ENCODE measurements at places on chromosomes 7 and 10. TPM values are rescaled to one million over a fixed set of nuclear protein-coding genes. Genes with fewer than 3 reads are reported as not detected.

DNA sequence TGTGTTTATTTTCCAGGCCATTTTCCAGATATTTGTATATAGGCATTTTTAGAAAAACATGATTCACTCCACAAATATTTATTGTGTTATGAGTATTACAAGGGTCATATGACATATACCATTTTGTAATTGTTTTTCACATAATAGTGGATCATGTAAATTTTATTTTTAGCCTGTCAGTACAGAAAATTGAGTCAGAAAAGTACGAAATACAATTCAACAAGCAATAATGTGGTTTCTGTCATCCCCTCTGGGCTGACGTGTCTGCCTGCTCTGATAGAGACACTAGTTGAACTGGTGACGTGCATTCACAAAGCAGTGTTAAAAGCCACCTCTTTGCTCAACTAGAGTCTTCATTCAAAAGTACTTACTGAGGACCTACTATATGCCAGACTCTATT lies 97.9 kb upstream of the STEAP1B start:
- DNase-seq: no peak

GRCh38 chr7:152674860-152675758 lies 832 bp downstream of the XRCC2 start:
- no peak for DNase-seq

- no peak for DNase-seq
These were observed 185.9 kb upstream of the AGR3 start for GRCh38 chr7:17067691-17068090.

DNA sequence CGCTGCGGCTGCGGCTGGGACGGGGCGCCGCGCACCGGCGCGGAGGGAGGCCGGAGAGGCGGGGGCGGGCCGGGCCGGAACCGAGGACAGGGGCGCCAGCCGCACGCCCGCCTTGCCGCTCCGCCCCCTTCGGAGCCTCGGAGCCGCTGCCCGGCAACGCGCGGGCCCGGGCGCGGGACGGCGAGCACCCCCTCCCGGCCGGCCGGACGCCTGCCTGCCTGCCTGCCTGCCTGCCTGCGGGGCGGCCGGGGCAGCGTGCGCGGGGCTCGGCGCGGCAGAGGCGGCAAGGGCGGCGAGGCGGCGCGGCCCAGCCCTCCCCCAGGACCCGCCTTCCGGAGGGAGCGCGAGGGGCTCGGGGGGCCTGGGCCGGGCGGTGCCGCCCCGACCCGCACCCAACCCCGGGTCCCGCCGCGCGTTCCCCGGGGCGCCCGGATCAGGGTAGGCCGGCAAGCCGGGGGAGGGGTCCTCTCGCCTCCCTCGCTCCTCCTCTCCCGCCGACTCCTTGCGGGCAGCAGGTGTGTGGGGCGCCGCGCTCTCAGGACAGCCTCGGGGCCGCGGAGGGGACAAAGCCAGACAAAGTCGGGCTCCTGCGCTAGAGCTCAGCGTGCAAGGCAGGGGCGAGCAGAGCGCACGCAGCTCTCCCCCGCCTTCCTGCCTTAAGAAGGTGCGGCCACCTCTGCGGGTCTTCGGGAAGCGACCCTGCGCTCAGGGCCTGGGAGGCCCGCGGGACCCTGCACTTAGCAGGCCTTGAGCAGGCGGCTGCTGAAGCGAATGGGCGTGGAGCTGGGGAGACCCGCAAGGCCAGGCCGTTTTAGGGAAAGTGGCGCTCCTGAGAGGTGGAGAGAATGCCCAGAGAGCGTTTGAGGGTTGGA lies at the start of gene KIAA1549:
Gene KIAA1549 (minus strand): TSS at position 58 of the 872 bp plus-strand sequence. CDS start 120 bp downstream, outside the sequence.
- peak; percentile 82 for DNase-seq

DNA sequence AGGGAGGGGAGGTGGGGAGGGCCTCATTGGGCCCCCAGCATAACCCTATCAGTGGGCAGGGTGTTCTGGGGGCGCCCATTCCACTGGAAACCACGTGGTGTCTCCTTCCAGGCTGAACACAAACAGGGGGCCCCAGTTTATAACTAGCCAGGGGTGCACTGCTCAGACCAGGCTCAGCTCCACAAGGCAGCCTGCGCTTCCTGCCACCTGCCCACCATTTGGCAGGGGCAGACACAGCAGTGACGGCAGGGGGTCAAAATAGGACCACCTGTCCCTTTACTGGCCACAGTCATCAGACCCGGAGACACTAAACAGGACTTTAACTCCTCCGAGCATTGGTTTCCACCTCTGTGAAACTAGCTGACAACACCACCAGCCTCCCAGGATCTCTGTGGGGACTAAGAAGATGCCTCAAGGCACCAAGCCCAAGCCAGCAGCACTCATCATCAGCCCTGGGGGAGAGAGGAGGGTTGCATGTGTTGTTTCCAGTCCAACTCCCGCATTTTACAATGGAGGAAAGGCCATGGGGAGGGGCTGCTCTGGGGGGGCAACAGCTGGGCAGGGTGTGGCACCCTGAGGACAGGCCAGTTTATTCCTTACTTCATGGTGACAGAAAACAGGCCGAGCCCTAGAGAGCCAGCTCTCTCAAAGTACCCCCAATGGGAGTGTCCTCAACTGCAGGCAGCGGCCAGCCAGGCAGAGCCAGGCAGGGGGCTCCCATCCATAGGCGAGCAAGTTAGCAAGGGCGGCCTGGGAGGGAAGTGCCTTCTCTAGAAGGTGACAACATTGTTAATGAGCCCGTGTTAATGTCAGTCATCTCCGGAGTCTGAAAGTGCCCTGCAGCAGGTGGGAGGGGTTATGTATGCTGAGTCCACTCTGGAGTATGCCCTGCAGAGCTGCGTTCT lies 127.6 kb downstream of the TNS3 start:
- DNase-seq: no peak

GRCh38 chr10:21340331-21340730 lies 185.2 kb downstream of the SKIDA1 start:
- no peak for DNase-seq

DNA sequence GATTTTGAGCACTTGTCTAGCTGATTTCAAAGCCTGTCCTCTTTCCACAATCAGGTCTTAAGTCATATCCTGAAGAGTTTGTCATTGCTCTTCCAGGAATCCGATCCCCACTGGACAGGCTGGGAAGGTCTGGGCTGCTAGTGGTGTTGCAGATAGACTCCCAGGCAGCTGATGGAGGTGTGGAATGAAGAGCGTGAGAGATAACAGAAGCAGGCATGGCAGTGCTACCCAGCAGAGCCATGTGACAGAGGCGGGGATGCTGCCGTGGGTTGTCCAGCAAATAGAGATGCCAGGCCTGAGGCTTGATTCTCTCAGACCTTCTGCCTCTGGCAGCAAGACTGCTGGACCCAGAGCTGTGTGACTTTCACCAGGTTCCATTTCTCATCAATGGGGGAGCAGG lies 116.5 kb upstream of the EEPD1 start:
- no peak for DNase-seq

GRCh38 chr10:132835848-132836233 lies 49.9 kb upstream of the NKX6-2 start:
- DNase-seq: no peak

- DNase-seq: no peak
These were observed 567 bp downstream of the GTF2IRD1 start for GRCh38 chr7:74454021-74454924.

The AKR1D1 gene
- not detected for total RNA-seq
